ENCODE measurements at places on chromosomes 12 and 14.

DNA sequence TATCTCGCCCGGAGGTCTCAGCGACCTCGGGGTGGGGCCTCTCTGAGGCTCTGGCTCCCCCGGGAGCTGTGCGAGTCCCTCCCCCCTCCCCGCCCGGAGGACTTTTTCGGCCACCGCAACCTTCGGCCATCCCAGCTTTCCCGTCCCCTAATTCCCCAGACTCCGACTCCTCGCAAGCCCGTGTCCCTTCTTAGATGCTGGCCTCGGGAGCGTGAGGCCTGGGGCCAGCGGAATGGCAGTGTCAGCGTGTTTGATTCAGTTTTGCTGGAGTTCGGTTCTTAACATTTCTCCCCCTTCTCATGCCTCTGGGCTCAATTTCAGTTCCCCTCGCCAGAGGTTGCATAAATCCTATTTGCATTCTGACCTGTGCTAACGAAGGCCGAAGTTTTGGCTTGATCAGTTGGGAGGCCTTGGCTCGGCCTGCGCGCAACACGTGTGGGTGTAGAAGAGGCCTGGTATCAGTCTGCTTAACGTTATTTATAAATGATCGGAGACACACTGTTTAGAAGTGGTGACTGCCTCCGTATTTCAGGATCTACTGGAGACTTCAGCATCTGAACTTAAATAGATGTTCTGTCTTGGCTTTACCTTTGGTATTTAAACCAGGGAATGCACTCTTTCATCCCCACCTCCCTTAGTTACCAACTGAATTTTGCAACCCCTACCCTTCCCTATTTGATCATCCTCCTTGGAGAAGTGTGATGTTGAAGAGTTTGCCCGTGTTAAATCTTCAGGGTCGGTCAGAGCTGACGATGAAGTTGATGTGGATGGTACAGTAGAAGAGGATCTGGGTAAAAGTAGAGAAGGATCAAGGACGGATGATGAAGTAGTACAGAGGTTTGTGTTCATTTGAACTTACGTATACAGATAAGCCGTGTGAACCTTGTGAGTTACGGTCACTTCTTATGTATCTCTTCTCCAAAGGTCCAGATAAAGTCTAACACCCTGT, 851 bp downstream of the HSP90B1 start:
- peak; percentile 37 for DNase-seq

DNA sequence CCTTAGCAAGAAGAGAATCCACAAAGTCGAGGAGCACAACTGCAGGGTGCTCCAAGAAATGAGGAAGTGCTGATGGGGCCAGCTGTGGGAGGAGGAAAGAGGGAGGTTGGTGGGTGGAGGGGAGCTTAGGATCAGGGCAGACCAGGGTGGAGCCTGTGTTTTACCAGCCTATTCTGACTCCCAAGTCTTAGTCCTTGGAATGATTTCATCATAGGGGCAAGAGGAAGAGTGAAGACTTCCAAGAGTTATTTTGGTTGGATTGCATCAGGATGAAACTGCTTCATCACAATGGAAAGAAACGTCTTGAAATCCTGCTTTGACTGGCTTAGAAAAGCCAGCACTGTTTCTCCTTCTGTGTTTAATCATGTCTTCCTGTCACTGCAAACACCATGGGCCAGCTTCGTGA, 194.0 kb downstream of the DPF3 start:
- DNase-seq: no peak

DNA sequence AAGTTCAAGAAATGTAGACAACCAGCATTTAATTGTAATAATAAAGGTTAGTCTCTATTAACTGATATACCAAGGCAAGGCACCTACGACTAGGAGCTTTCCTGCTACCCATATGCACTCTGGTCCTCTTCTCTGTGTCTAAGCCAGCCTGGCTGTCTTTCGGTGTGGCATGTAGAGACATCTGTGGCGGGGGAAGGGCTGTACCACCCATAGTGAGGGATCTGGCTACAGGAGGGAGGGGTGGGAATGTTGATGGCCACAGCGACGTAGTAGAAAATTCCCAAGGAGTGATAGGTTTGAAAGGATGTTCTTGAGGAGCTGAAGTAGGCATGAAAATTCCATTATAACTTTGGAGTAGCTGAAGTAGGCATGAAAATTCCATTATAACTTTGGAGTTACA, 344.2 kb downstream of the ATP23 start:
- peak; percentile 1 for DNase-seq

DNA sequence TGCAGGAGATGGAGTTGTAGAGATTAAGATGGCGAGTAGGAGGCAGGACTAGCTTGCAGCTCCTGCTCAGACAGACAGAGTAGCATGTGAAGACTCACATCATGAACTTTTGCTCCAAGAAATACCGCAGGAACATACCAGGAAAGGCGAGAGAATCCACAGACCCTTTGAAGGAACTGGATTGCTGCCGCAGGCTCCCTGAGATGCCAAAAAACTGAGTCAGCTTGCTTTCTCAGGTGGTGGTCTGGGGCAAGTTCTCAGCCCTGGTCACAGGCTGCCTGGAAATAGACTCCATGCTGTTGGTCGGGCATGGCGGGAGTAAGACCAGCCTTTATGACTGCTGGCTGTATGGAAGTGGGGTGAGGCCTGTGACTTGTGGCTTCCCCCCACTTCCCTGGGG, 163.6 kb upstream of the NAV3 start:
- DNase-seq: no peak

GRCh38 chr14:104723651-104724406, at the start of gene ADSS1:
ADSS1 (plus strand) TSS chr14:104724229; CDS start chr14:104724271, 42 bp downstream.
- DNase-seq: peak; percentile 79

GRCh38 chr12:106889950-106890626, 65.6 kb upstream of the TMEM263 start:
- no peak for DNase-seq

- no peak for DNase-seq
Observed at GRCh38 chr14:75543786-75544185, 21.5 kb downstream of the BATF start.

DNA sequence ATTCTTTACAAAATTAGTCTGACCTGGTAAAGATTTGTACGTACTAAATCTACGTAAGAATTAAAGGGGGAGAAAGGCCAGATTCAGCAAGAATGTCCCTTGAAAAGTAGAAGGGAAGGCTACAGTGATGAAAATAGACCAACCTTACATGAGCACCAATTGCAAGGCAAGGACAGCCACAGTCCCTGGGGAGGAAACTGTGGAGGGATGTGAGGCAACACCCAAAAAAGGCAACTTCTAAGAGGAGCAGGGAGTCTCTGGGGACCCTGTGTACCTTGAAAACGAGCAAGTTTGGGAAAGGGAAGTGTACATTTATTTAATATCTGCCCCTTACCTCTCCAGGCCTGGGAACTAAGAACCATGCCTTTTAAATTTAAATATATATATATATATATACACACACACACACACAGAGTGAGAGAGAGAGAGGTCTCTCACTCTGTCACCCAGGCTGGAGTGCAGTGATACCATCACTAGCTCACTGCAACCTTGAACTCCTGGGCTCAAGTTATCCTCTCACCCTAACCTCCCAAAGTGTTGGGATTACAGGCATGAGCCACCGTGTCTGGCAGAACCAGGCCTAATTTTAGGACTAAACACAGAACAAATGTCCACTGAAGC, 56.4 kb downstream of the TMCC3 start:
- DNase-seq: no peak

DNA sequence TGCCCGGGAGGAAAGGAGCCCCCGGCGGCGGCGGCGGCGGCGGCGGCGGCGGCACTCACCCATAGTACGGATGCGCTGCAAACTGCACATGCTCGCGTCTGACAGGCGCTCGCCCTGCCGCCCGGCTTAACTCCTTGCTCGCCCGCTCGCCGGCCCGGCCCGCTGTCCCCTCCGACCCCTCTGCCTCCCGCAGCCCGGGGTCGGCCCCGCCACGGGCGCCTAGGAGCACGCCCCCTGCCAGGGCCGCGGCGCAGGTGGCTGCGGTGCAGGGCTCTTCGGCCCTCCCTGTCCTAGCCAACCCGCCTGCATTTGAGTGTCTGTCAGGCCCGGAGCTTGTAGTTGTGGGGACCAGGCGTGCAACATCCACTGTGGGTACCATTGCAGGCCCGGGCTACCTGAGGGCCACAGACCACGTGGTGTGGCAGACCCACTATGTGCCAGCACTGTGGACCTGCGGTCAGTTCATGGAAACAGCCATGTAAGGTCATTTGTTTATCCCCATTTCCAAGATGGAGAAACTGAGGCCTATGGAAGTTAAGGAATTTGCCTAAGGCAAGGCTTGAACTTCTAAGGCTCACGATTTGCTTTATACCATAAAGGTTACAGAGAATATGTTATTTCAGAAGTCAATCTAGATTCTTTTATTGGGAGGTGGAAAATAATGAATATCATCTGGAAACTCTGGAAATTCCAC, 17.6 kb upstream of the PLEKHH1 start:
- DNase-seq: peak; percentile 14

GRCh38 chr12:96094201-96094600, 58.8 kb upstream of the LTA4H start:
- peak; percentile 94 for DNase-seq

GRCh38 chr12:78018171-78018910, 187.6 kb downstream of the NAV3 start:
- DNase-seq: no peak

GRCh38 chr14:41817626-41818025, 210.9 kb downstream of the LRFN5 start:
- no peak for DNase-seq

DNA sequence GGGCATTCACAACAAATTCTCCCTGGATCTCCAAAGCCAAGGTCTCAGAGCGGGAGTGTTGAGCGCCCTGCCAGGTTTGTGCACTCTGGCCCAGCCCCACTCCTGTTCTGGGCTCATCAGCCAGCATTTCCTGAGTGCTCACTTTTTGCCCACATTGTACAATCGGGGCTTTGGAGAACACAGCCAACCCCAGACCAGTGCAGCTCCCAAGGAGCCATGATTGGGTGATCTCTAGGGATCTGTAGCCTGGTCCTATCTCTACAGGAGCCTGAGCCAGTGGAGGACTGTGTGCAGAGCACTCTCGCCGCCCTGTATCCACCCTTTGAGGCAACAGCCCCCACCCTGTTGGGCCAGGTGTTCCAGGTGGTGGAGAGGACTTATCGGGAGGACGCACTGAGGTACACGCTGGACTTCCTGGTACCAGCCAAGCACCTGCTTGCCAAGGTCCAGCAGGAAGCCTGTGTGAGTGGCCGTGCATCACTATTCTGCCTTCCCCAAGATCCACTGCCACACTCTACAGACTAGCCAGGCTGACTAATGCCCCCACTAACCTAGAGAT, 2.8 kb downstream of the ARHGEF40 start:
- DNase-seq: no peak

GRCh38 chr12:95522692-95523091, 28.6 kb downstream of the USP44 start:
- no peak for DNase-seq

DNA sequence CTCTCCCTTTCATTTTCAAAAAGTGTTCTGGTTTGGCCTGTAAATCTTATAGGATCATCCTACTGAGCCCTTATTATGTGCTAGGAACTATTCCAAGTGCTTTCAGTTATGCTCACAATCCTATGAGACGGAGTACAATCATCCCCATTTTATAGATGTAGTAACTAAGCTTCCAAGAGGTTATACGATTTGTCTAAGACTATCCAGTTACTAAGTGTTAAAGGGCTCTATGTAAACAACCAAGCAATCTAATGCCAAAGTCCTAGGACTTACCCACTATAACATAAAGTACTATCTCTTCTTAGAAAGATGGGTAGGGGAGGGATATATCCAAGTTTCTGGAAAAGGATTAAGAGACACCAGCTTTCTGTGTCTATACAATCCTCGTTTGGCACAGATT, 6.7 kb downstream of the CFL2 start:
- DNase-seq: no peak

DNA sequence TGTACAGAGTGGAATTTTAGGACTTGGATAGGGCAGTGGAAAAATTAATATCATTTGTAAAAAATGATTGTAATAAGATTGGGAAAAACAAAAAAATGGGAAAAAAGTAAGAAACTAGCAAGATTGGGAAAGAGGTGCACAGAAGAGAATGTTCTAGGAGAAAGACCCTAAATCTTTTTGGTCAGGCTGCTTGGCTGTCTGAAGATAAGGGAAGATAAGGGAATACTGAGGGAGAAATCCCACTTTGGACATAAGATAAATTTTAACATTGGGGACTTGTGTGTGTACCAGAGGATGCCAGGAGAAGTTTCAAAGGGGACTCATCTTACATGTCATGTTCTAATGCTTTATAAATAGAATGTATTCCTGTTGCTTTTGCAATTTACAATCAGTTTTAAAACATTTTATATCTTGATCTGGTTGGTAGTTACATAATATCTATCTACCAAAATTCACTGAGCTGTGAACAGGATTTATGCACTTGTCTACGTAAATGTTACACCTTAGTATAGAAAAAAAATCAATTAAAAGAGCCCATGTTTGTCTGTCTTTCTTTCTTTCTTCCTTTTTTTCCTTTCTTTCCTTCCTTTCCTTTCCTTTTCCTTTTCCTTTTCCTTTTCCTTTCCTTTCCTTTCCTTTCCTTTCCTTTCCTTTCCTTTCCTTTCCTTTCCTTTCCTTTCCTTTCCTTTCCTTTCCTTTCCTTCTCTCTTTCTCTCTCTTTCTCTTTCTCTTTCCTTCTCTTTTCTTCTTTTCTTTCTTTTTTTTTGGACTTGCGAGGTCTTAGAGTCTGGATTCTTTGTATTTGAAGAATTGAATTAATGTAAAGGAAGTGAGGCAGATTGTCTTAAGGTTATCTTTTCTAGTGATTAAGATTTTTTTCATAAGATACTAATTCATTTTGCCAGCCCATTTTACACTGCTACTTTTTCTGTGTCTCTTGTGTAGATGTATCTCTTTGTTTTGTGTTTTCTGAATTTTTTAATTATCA, 66.1 kb downstream of the KTN1 start:
- DNase-seq: no peak

- DNase-seq: peak; percentile 52
Observed at GRCh38 chr12:94100211-94100627, 48.2 kb upstream of the PLXNC1 start.

GRCh38 chr12:125424909-125425308, 359.7 kb downstream of the AACS start:
- DNase-seq: no peak

- DNase-seq: no peak
Observed at GRCh38 chr14:46051796-46052195, 599.8 kb downstream of the RPL10L start.

GRCh38 chr12:24738441-24738840, 210.5 kb downstream of the BCAT1 start:
- no peak for DNase-seq

DNA sequence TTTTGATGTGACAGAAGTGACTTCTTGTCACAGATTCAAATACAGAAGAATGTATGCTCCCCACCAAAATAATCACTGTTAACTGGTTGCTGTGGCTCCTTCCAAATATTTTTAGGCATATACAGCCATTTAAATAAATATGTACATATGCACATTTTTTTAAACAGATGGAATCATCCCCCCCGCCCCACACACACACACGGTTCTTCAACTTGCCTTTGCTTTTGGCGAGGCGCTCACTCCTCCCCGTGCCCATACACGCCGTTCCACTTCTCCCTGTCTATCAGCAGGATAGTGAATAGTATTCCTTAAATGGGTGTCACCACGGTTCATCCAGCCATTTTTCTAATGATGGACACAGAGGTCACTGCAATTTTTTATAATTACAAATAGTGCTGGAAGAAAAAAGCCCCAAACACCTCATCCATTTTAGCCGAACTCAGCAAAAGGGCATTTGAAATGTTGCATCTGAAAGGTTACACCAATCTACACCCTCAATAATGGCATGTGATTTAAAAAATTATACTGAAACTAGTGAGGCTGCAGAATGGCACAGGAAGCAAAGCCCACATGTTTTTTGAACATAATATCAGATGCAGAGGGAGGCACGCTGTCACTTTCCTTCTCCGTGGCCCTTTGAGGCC, 39.2 kb upstream of the MEG3 start:
- DNase-seq: no peak

- no peak for DNase-seq
Observed at GRCh38 chr14:68548194-68549076, 244.4 kb downstream of the ZFP36L1 start.

All from NCI-H146 (cell line).